ENCODE measurements at places on chromosomes 7 and 10. TPM values are rescaled to one million over a fixed set of nuclear protein-coding genes. Genes with fewer than 3 reads are reported as not detected.

Gene SPDYE16
- not detected for total RNA-seq

Gene ANK3
- total RNA-seq, result 0.85 TPM

Gene COL1A2
- 15.3 TPM for total RNA-seq

Gene ABLIM1
- 141 TPM for total RNA-seq

Gene IKZF1
- 0.17 TPM for total RNA-seq

Gene ZNF438
- total RNA-seq, result 3.9 TPM

Gene PTPRZ1
- under 0.01 TPM for total RNA-seq

Gene CDC14C
- not detected for total RNA-seq

Gene PTN
- under 0.01 TPM for total RNA-seq

Gene STAMBPL1
- total RNA-seq, result 1.4 TPM

Gene PRF1
- not detected for total RNA-seq

- DNase-seq, result peak; percentile 61
Observed at GRCh38 chr7:108078211-108078673, 51.9 kb downstream of the LAMB4 start.

GRCh38 chr10:35608328-35608672 is 3.2 kb downstream of the GJD4 start:
- DNase-seq, result no peak

GRCh38 chr10:69492091-69492745 is 41.0 kb downstream of the TSPAN15 start:
- no peak for DNase-seq

- DNase-seq, result peak; percentile 72
Observed at GRCh38 chr7:24715661-24716479, 41.4 kb downstream of the GSDME start.

DNA sequence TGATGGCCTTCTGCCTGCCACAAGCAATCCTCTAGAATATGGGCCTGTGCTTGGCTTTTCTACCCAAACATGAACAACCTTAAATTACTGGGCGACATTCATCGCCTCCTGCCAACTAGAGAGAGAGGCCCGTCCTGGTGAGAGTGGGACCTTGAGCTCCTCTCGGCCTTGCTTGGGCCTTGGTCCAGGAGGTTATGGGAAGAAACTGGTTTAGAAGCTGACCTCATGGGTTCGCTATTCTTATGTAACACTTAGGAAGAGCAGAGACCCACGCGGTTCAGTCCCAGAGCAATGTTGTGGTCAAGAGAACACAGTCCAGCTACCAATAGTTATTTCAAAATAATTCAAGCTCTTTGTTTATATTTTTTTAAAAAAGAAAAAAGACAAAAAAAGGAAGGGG is 176.3 kb upstream of the ZNF32 start:
- DNase-seq, result no peak

GRCh38 chr7:83439026-83439425 is 209.9 kb downstream of the SEMA3E start:
- no peak for DNase-seq

- DNase-seq, result peak; percentile 74
Observed at GRCh38 chr7:128347647-128348097, 4.0 kb upstream of the RBM28 start.

- DNase-seq, result peak; percentile 34
Observed at GRCh38 chr7:6533893-6534495, 17.3 kb downstream of the GRID2IP start.

- DNase-seq, result no peak
Observed at GRCh38 chr7:102407910-102408309, 11.7 kb downstream of the PRKRIP1 start.

DNA sequence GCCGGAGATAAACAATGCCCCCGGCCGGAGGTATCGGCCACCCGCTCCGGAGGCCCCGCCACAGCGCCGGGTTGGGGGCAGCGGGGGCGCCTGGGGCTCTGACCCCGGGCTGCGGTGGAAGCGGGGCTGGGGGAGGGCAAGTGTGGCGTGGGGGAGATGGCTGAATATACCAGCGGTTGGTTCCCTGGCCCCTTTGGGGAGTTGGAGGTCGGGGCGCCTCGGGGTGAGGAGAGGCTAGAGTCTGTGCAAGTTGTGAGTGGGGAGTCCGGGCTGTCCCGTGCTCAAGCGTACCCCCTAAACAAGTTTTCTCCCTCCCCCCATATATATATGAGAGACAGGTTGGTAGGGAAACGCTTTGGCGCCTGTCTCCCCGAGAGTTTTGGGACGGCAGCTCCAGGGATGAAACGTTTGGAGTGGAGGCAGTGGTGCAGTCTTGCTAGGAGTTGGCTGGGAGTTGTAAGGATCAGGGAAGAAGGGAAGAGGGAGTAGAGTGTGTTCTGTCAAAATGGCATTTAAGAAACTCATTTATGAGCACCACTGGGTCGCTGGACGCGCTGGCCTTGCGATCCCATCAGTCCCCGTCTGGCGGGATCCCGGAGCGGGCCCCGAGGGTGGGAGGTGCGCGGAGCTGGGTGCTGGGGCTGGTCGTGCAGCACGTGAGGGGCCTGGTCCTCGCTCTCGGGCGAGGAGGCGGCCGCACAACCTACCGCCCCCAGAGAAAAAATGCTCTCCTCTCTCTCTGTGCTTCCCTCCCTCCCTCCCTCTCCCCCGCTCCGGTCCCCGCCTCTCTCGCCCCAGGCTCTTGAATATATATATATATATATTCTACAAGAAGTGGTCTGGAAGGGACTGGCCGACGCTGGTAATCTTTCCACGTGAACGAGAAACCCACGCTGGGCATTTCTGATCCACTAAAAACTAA is 1.1 kb downstream of the TET1 start:
- DNase-seq, result no peak

- DNase-seq, result peak; percentile 31
Observed at GRCh38 chr7:87599336-87599735, 1.3 kb downstream of the ABCB1 start.

- DNase-seq, result no peak
Observed at GRCh38 chr10:48792121-48792520, 107.4 kb downstream of the WDFY4 start.

GRCh38 chr10:110210674-110211464 is 3.5 kb downstream of the MXI1 start:
- DNase-seq, result peak; percentile 98

DNA sequence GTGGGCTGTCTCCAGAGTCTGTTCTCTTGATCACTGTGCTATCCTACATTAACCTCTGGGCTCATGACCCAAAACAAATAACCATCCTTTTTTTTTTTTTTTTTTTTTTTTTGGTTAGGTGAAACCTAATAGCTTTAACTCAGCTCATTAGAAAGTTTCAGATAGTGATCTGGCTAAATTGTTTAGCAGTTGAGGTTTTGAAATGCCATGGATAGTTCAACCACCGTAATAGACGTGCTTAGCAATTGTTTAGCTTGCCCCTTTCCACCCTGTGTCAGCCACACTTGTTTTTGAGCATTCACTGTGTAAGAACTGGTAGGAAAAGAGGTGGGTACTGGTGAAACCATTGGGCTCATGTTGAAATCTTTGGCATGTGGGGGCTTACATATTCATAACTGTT is 3.8 kb downstream of the PLCE1 start:
- no peak for DNase-seq

- no peak for DNase-seq
Observed at GRCh38 chr10:88249450-88249849, 333.7 kb downstream of the RNLS start.

DNA sequence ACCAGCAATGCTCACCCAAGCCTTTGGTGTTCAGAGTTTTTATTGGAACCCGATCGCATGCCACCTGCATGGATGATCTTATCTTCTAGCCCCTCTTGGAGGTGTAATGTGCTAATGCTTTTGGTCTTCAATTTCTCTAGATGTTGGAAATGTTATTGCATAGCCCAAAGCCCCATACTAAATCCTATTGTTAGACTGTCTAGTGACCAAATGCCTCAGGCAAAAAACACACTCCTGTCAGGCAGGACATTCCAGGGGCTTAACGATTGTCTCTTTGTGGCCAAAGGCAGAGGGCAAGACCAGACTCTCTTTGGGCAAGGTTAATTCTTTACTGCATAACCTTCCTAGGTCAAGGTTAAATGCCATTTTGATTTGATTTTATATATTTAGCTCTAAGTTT is 187.9 kb downstream of the BMPER start:
- DNase-seq, result no peak

- DNase-seq, result no peak
Observed at GRCh38 chr10:75371010-75371409, 30.6 kb downstream of the ZNF503 start.

DNA sequence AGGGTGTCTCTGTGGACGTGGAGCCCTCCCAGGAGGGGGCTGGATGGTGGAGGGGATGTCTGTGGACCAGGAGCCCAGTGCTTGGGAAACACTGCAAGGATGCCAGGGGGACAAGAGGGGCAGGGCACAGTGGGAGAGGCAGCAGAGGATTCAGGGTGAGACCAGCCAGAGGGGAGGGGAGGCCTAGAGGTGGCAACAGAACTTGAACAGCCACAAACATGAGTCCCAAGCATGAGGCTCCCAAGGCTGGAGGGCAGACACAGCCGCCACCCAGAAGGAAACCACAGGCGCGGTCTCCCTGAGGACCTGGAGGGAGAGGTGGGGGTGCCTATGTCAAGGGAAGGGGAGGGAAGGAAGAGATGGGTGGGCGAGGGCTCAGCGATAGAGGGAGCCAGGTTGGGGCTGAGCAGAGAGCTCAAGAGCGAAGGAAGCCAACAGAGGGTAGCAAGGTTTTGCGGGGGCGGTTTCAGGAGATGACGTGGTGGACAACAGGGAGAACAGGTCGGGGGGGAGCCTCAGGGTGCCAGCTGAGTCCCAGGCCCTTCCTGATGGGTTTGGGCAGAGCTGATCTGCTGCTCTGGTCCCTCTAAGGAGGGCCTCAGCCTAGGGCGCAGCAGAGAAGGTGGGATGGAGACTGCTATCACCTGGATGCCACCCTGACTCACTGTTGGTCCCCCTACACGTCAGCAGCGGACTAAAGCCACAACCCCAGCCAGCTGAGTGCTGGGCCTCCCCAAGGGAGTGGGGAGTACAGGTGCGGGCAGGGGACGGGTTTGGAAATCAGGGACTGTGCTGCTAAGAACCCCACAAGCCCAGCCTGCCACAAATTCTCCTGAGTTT is 6.7 kb upstream of the PILRA start:
- DNase-seq, result no peak

DNA sequence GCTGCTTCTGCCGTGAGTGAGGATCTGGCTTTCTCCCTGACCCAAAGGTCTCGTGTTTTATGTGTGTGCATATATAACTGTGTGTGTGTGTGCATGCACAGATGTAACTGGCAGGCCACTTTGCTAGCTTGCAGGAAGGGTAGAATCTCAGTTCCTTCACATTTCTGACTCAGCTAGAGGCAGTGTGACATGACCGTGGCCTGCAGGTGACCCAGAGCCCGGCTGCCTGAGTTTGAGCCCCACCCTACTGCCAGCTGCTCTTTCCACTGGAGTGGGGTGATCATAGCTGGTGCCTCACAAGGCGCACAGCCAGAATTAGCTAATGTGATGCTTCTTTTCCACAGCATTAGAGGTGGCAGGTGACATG is 9.3 kb upstream of the MYL7 start:
- DNase-seq, result no peak

GRCh38 chr10:70830164-70830563 is 14.4 kb downstream of the SGPL1 start:
- peak; percentile 39 for DNase-seq

DNA sequence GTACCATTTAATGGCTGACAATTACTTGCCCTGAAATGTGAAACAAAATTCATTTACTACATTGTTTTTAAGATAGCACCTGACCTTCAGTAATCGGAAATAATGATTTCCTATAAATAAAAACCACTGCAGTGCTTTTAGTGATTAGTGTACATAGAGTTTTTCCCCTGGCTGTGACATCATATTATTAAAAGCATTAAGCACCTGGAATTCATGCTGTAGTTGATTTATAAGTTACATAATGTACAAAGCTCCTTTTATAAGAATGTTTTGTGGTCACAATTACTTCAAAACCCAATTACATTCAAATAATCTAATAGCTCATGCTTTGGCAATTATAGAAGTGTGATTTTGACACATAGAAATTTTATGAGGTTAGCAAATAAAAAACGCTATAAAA is 44.3 kb upstream of the EIF4H start:
- peak; percentile 24 for DNase-seq

DNA sequence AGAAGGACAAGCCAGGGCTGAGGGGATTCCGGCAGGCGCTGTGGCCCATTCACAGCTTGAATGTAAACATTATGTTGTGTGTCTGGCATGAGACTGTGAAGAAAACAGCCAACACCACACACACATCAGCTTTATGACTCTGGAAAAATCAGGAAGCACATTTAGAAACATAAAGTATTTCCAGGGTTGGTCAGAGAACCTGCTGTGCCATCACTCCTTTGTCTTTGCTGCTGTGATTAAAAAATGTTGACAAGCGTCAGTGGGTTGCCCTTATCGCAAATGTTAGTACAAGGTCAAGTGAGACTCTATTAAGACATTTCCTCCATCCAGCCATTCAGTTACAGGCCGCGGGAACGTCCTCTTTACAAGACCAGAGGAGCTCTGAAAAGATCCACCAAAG is 95.4 kb downstream of the TAX1BP1 start:
- DNase-seq, result peak; percentile 66

DNA sequence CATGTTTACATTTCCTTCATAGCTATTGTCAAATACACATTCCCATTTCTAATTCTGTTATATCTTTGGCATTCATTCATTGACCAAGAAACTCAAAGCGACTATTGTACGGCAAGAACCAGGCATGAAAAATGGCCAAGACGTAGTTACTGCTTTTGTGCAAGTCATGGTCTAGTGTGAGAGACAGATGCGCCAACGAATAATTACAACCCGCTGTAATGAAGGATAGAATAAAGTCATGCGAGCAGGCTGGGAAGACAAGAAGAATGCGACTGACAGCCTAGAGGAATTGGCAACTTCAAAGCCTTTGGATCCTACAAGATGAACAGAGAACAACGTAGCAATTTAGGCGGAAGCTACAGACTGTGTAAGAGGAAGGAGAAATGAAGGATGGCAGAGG is 221.2 kb downstream of the CALN1 start:
- no peak for DNase-seq

DNA sequence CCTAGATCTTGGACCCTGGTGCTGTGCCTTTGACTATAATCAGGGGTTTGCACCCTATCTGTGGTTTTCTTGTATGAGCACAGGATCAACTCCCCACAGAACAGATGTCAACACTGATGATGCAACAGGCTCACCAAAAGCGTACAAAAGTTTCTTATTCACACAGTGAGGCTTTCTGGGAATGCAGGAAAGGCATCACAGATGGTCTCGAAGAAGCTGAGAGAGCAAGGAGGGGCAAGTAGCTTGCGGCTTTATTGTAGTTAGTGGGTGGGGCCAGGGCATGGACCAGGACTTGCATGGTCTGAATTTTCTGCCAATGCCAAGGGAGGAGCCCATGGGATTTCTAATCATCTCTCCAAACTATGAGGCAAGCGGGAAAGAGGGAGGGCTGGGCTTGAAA is 46.2 kb downstream of the SEC61G start:
- no peak for DNase-seq

All from dermis blood vessel endothelial cell (primary cell).